ENCODE measurements at places on chromosomes 16 and 17.

GRCh38 chr17:7133916-7134315, 19.3 kb upstream of the ASGR2 start:
- DNase-seq, result no peak

- DNase-seq, result no peak
Observed at GRCh38 chr17:42174126-42174783, 6.7 kb downstream of the KCNH4 start.

GRCh38 chr17:36501963-36502362, 15.5 kb downstream of the ZNHIT3 start:
- no peak for DNase-seq

- DNase-seq, result no peak
Observed at GRCh38 chr16:51753467-51754127, 602.5 kb upstream of the SALL1 start.

- no peak for DNase-seq
Observed at GRCh38 chr17:64004903-64005733, 7.0 kb downstream of the PRR29 start.
